Panc1 (cell line): ENCODE measurements at places on chromosomes 1 and 21. TPM values are rescaled to one million over a fixed set of nuclear protein-coding genes. Genes with fewer than 3 reads are reported as not detected.

Gene S100A2
- total RNA-seq = 6.2 TPM

Gene MFAP2
- total RNA-seq = 12.9 TPM

Gene WRAP73
- total RNA-seq = 27.1 TPM

Gene PTPN22
- not detected for total RNA-seq

Gene ADAMTS5
- total RNA-seq = 0.05 TPM

Gene FAM72D
- total RNA-seq = 12.8 TPM

Gene ZBTB8B
- 0.08 TPM for total RNA-seq

Gene SLC16A4
- total RNA-seq = 0.46 TPM
